ENCODE measurements at places on chromosomes 4 and X.
A peak's percentile ranks its signal among the peaks of the same experiment; 100 is the strongest.

DNA sequence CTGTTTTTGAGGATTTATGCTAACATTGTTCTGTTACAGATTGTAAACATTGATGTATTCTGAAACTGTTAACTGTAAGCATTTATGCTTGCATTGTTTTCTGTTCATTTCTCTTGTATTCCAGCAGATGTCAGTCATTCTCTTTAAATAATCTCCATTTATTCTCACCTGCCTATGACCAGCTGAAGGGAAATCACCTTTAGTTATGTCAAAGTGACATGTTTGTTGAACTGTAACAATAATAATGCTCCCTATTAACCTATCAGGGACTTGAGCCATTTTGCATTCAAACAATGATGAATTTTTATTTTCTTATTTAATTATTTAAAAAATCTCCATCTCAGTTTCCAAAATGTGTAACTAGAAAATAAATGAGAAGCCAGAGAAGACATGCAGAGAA lies 58.0 kb downstream of the SPCS3 start:
- DNase-seq: peak; percentile 81

DNA sequence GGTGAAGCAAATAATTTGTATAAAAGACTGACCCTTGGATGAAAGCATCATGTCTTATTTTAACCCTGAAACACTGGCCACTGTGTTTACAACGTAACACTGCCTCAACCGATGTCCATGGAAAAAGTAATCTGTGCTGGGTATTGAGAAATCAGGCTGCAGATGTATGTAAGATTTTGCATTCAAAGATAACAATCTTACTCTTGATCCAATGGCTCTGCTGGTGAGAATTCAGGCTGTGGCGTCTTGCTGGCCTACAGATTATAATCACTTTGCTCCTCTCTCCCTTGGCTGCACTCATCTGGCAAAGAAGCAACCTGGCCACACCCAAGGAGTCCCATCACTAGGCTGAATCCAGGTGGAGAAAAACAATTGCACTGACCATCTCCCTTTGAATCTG lies 7.5 kb downstream of the ADGRA3 start:
- DNase-seq: no peak

DNA sequence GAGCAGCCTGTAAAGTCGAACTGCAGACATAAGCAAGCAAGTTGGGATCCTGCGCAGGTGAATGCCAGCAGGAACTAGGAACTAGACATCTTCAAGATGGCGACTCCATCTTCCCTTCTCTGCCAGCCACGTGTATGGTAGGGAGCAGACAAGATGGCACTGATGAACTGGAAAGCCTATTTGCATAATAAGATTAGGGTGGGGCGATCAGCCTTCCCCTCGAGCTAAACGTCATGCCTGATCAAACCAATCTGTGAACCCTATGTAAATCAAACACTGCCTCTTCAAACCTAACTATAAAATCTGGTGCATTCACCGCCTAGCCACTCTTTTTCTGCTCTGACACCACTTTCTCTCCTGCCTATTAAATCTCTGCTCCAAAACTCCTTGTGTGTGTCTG lies 28.1 kb upstream of the LGI2 start:
- DNase-seq: no peak

GRCh38 chr4:155077452-155078229 lies 130.8 kb upstream of the NPY2R start:
- no peak for DNase-seq
